ENCODE measurements at places on chromosomes 7 and 10.

DNA sequence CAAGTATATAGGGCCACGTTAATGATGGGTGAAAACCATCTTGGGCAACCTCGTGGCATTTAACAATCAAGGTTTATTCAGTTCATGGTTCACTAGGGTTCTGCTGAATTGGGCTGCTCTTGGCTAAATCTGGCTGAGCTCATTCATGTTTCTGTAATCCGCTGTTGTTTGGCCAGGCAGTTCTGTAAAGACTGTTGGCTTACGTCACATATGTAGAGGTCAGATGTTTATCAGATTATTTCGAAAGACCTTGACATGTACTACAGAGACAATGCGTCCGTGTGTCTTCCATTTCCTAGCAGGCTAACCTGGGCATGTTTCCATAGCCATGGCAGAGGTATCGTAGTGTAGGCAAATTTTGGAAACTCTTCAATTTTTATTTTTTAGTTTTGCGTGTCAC is 190.0 kb upstream of the ZWINT start:
- no peak for DNase-seq

GRCh38 chr10:78921895-78922294 is 146.9 kb upstream of the ZMIZ1 start:
- DNase-seq, result no peak

- DNase-seq, result no peak
These were observed 17.9 kb downstream of the NMT2 start for GRCh38 chr10:15150563-15150962.

DNA sequence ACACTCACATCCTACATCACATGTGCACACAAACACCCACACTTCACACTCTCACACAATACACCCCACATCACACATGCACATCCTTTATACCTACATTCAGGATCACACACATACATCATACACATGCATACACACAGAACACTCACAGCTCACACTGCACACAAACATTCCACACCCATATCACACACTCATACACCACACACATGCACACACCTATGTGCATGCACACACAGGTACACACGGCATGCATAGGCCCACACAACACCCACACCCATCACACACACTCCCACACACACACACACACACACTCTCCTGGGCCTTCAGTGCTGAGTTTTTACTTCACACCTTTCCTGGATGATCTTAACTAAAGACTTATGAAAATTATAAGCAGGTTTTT is 220.5 kb downstream of the DNAJB6 start:
- DNase-seq, result no peak

- DNase-seq, result no peak
These were observed 183.1 kb upstream of the YAE1 start for GRCh38 chr7:39383136-39383535.

- DNase-seq, result peak; percentile 74
These were observed 16.3 kb downstream of the ANKRD22 start for GRCh38 chr10:88835096-88835909.

- DNase-seq, result no peak
These were observed 258.8 kb downstream of the AHR start for GRCh38 chr7:17557251-17557671.

DNA sequence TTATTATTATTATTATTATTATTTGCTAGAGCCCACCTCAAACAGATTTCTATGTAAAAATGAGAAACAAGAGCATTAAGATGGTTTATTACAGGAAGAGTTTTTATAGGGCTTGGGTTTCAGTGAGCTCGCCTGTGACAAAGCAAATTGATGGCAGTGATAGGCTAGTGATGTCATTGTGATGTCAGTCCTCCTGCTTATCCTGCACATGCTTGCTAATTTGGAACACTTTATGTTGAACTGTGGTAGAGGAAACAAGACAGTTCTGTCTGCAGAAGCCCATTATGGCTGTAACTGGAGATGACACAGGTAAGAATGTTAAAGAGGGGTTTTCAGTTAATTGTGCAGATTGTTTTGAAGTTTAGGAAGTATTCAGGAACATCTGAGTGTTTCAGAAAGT is 68.3 kb downstream of the CREM start:
- no peak for DNase-seq

GRCh38 chr7:27774717-27775328 is 34.9 kb downstream of the TAX1BP1 start:
- no peak for DNase-seq

DNA sequence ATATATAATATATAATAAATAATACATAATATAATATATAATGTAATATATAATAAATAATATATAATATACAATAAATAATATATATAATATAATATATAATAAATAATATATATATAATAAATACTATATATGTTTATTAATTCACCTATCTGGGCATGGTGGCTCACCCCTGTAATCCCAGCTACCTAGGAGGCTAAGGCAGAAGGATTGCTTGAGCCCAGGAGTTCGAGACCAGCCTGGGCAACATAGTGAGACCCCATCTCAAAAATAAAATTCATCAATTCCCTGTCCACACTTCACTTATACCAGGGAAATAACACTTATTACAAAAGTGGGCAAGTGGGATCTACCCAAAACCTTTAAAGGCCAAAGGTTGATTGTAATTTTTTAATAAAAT is 281.1 kb downstream of the PRPF18 start:
- no peak for DNase-seq

DNA sequence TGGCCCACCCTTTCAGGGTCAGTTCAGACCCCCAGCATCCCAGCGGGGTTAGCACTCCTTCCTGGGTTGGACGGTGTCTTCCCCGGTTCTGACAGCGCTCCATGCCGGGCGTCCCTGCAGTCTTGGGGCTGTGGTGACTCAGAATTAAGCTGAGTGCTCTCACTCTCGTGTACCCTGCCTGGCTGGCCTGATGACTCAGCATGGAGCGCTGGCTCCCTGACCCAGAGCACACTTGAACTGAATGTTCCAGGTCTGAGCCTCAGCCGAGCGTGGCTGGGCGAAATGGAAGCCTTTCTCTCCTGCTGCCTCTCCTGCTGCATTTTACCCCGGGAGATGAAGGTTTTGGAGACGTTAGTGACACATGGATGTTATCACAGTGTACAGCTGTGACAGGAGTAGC is 7.1 kb downstream of the BAG3 start:
- peak; percentile 80 for DNase-seq

- DNase-seq, result no peak
These were observed 975.2 kb downstream of the SORCS1 start for GRCh38 chr10:106189292-106189691.

DNA sequence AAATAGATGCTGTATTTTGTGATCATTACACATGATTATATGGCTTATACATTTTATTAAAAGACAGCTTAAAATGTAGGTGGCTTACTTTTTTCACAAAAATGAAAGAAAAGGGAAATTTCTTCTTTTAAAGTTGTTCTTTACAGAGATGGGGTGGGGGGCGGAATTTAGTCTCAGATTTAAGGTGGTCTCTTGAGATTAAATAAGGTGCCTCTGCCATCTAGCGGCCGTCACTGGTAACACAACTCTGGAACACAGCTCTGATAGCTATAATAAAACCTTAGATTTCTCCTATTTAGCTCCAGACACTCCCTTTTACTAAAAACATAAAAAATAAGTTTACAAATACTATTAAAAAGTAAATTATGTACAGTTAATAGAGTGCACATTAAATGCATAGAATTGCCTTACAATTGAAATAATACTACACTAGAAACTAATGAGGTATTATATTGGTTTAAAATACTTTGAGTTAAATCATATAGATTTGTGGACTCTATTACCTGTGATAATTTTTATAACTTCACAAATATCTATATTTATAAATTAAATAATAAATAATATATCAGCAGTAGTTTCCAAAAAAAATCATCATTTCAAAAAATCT is 210.9 kb downstream of the DGKB start:
- peak; percentile 6 for DNase-seq

GRCh38 chr7:24152877-24153472 is 131.0 kb upstream of the NPY start:
- no peak for DNase-seq

DNA sequence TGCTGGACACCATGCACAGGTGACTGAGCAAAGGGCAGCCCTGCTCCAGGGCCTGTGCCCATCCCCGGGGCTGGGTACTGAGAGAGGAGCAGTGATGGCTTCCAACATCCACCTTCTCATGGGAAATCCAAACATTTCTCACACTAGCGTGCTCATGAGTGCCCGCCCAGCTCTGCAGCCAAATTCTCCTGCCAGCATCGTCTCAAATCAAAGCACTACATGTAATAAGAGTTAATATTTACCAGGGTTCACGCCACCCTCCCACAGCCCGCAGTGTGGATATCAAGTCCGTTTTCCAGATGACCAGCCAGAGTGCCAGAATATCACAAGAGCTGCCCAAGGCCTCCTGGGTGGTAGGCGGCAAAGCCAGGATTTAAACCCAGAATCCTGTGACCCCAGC is 12.1 kb downstream of the IL15RA start:
- DNase-seq, result no peak

GRCh38 chr7:131786204-131786603 is 229.8 kb upstream of the PODXL start:
- DNase-seq, result no peak

DNA sequence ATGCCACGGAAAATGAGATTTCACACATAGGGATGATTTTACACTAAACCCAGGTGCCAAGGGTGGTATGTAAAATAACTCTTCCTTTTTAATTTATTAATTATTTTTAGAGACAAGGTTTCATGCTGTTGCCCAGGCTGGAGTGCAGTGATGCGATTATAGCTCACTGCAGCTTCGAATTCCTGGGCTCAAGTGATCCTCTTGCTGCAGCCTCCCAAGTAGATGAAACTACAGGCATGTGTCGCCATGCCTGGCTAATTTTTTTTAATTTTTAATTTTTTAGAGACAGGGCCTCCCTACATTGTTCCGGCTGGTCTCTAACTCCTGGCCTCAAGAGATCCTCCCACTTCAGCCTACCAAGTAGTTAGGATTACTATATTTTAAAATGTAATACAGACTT is 2.3 kb upstream of the CNNM1 start:
- no peak for DNase-seq

GRCh38 chr10:102419269-102420180 is 940 bp upstream of the PSD start:
- DNase-seq, result no peak

DNA sequence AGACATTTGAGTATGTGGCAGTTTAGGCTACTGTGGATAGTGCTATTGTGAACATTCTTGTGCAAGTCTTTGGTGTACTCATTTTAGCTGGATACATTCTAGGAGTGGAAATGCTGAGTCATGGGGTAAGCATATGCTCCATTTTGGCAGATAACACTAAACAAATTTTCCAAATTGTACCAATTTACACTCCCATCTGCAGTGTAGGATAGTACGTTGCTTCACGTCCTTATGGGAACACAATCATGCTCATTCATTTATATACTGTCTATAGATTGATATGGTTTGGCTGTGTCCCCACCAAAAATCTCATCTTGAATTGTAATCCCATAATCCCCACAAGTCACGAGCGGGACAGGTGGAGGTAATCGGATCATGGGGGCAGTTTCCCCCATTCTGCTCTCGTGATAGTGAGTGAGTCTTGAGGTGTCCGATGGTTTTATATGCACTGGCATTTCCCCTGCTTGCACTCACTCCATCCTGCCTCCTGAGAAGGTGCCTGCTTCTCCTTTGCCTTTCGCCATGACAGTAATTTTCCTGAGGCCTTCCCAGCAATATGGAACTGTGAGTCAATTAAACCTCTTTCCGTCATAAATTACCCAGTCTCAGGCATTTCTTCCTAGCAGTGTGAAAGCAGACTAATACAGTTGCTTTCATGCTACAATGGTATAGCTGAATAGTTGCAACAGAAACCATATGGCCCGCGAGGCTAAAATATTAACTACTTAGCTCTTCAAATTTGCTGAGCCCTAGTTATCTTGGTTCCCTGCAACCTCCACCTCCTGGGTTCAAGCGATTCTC is 25.6 kb downstream of the RNF216 start:
- peak; percentile 44 for DNase-seq

GRCh38 chr7:12705878-12706277 is 18.4 kb downstream of the ARL4A start:
- DNase-seq, result no peak

- no peak for DNase-seq
These were observed 260.7 kb downstream of the BMPER start for GRCh38 chr7:34165927-34166550.

DNA sequence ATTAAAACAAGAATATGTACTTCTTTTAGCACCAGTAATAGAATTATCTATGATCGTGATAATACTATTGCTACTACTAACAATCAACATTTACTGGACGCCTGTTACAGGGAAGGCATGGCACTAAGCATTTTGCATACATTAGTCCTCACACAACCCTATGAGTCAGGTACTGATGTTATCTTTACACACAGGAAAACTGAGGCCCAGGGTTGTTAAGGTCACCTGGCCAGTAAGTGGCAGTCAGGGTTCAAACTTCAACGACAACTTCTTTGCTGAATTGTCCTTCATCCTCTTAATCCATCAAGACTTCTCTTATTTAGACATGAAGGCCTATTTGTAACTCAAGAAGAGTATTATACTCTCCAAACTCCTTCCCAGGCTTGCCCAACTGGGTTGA is 41.9 kb upstream of the ACSL5 start:
- DNase-seq, result no peak

DNA sequence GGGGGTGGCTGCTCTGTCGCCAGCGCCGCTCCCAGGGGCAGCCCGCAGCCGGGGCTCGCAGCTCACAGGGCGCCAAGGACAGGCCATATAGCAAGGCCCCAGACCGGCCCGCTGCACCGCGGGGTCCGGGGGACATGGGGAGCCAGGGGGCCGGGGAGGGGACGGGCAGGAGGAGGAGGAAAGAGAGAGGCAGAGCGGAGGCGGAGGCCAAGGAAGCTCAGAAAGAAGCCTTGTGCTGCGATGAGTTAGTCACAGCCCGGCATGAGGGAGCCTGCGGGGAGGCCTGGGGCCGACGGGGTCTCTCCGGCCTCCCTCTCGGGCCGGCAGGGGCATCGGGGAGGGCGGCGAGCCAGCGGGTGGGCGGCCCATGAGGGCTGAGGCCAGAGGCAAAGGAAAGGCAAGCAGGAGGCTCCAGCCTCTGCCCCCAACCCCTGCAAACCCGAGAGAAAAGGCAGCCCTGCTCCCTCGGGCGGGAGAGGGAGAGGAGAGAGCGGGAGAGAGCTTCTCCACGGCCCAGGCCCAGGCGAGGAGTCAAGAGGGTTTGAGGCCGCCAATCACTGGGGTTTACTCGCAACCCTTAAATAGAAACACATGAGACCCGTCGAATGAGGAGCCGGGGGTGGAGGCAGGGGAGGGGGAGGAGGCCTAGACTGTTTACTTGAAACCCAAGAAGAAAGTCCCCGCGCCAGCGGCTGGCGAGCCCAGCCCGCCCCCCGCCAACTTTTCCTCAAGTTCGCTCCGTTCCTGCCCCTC is 167.9 kb downstream of the NEURL1 start:
- DNase-seq, result peak; percentile 84

DNA sequence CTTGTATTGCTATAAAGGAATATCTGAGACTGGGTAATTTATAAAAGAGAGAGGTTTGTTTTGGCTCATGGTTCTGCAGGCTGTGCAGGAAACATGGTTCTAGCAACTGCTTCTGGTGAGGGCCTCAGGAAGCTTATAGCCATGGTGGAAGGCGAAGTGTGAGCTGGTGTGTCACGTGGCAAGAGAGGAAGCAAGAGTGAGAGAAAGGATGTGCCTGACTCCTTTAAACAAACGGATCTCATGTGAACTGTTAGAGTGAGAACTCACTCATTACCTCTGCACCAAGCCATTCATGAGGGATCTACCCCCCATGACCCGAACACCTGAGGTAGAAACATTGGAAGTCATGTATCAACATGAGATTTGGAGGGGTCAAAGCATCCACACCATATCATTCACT is 7.7 kb upstream of the ITPRIP start:
- no peak for DNase-seq
